DMS53 (cell line): ENCODE measurements at places on chromosomes 1 and 21.

- DNase-seq: peak; percentile 47
Observed at GRCh38 chr1:221840511-221841243, 98.8 kb upstream of the DUSP10 start.

GRCh38 chr21:39860600-39860999, 6.6 kb upstream of the PCP4 start:
- DNase-seq: peak; percentile 11

DNA sequence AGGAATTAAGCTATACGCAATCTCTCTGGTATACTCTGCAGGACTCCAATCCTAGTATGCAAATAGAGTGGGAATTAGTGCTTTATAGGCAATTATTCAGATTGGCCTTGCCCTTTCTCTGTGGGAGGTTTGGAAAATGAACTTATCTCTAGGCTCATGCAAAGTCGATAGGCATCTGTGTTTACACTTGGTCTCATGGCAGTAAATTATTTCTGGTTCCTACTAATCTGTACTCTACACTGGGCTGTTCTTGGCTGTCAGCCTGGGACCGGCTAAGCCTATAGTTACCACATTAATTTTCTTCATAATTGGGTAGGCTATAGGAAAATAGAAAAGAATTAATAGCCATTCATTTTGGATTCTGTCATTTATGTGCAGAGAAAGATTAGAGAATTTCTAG, 544.6 kb downstream of the AMY1C start:
- DNase-seq: no peak

GRCh38 chr1:35773711-35774110, 3.9 kb upstream of the CLSPN start:
- no peak for DNase-seq

GRCh38 chr1:243598433-243598832, 251.6 kb downstream of the AKT3 start:
- no peak for DNase-seq

DNA sequence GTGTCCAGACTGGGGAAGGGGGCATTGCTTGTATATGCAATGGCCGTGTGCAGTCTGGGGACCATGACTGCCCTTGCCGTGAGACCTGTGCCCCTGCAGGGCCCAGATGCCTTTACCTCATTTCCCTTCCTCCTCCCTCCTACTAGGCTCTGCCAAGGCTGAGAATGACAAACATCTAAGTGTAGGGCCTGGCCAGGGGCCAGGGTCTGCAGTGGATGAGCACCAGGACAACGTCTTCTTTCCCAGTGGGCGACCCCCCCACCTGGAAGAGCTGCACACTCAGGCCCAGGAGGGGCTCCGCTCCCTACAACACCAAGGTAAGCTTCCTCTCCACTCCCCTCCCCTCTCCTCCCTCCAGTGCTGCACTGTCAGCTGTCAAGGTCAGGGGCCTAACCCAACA, 49.5 kb downstream of the YARS1 start:
- DNase-seq: no peak

GRCh38 chr1:79966438-79966837, 959.9 kb upstream of the ADGRL4 start:
- peak; percentile 28 for DNase-seq

GRCh38 chr1:1614204-1614953, 921 bp upstream of the MIB2 start:
- DNase-seq: peak; percentile 78

- DNase-seq: peak; percentile 6
Observed at GRCh38 chr1:3068564-3069431, at the start of gene PRDM16. Gene PRDM16, plus strand, starts transcription at chr1:3069203. Its CDS starts 57 bp downstream, at chr1:3069260.

DNA sequence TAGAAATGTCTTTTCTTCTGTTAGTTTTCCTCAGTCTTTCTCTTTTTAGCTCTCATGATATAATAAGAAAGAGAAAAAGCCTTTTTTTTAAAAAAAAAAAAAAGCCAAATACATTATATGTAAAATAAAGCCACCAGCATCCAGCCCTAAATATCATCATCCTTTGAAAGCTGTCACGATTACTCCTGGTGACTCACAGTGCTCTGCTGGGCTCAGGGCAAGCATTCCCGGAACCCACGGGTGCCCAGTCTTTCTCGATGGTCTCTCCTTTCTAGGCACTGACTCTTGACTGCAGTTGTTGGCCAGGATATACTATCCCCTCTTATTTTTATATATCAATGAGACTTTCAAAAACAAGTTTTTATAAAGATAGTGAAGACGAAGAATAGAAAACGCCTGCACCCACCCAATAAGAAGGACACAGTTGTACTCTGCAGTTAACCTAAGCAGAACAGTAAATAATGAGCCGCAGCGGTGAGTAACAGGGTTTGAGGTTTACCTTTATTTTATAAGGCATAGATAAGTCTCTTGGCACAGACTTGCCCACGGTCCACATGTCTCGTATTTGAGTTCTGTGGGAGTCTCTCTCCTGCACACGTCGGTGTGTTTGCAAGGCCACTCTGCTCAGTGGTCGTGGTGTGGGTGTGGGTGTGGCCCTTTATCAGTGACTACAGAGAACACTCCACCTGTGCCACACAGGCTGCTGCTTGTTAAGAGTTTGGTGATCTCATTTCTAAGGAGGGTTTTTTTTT, 15.7 kb upstream of the MX2 start:
- no peak for DNase-seq

DNA sequence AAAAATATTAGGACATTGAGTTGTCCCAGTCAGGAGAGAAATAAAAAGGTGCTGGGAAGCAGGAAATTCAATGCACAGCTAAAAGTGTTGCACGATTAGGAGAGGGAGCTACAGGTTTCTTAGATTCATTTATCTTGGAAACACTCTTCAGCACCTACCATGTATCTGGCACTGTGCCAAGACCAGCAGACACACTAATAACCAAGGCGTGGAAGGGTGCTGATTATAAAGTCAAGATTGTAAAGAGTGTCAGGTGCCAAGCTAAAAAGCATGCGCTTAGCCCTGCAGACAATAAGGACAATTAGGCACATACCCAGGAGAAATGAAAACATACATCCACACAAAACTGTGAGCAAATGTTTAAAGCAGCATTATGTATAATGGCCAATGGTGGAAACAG, 129.9 kb downstream of the DSCAM start:
- no peak for DNase-seq
